ENCODE measurements at places on chromosomes 1 and 21. TPM values are rescaled to one million over a fixed set of nuclear protein-coding genes. Genes with fewer than 3 reads are reported as not detected.

DNA sequence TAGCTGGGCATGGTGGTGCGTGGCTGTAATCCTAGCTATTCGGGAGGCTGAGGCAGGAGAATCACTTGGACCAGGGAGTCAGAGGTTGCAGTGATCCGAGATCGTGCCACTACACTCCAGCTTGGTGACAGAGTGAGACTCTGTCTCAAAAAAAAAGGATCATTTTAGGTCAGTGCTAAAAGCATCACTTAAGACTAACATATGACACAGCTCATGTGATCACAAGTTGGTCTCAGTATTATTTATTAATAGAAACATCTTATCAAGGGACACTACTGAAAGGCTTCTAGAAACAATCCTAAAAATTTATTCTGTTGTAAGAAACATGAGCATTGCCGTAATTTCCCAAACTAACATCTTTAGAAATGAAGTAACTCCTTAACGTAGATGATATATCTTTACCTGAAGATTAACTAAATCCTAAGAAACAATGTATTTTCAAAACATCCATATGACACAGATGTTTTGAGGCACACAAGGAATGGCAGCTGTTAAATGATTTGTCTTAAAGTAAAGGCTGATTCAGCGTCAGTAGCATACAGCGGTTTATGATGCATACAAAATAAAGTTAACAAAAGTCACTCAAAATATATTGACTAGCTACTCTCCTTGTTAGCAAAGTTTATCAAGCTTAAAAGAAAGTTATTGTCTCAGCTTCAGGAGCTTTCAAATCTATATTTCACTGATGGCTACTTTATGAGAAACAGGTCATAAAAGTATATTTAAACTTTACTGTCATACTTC is 2.6 kb downstream of the NIBAN1 start:
- no peak for DNase-seq

GRCh38 chr1:59214248-59215208 is 82.4 kb upstream of the FGGY start:
- DNase-seq, result peak; percentile 73

- no peak for DNase-seq
Observed at GRCh38 chr1:37922767-37923550, 23.9 kb downstream of the INPP5B start.

DNA sequence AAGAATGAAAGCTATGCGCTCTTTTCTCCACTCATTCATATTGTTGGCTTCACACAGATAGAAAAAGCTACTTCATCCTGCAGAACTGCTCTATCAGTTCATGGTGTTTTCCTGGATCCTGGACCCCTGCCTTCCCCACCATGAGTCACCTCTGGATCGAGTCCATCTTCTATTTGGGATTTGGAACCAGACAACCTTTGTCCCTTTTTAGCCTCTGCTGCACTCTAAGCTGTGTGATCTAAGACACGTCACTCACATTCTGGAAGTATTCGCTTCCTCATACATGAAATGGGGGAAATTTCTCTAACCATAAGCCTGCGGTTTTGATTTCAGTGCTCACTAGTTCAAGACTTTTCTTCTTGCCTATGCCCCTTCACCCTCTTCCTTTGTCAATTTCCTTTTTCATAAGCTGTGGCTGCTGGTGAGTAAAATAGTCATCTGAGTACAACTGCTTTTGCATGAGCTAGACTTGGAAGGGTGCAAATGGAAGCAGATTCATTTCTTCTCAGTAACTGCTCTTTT is 14.1 kb upstream of the DEGS1 start:
- no peak for DNase-seq

GRCh38 chr1:41784531-41785274 is 134.0 kb downstream of the HIVEP3 start:
- no peak for DNase-seq

GRCh38 chr1:38138498-38139233 is 92.1 kb upstream of the POU3F1 start:
- peak; percentile 67 for DNase-seq

GRCh38 chr1:174875306-174875705 is 124.4 kb upstream of the CACYBP start:
- DNase-seq, result no peak

DNA sequence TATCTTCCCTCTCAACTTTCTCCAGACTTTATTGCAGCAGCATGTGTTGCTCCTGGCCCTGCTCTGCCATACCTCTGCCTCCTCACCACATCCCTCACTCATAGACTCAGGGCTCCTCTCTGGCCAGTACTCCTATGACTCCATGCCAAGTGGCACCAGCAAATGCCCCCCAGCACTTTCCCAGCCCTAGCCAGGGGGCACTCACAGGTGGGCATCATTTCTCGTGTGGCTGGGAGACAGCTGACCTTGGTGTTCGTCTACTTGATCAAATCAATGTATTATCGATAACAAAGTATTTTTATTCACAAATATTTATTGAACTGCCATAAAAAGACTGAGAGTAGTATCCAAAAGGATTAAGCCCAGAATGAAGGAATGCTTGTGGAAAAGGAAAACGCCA is 418.2 kb downstream of the FAM72C start:
- DNase-seq, result no peak

- no peak for DNase-seq
Observed at GRCh38 chr21:29504751-29505321, 206.1 kb downstream of the BACH1 start.

- no peak for DNase-seq
Observed at GRCh38 chr1:234781241-234782065, 171.5 kb upstream of the IRF2BP2 start.

- no peak for DNase-seq
Observed at GRCh38 chr1:241730031-241730430, 78.0 kb downstream of the WDR64 start.

DNA sequence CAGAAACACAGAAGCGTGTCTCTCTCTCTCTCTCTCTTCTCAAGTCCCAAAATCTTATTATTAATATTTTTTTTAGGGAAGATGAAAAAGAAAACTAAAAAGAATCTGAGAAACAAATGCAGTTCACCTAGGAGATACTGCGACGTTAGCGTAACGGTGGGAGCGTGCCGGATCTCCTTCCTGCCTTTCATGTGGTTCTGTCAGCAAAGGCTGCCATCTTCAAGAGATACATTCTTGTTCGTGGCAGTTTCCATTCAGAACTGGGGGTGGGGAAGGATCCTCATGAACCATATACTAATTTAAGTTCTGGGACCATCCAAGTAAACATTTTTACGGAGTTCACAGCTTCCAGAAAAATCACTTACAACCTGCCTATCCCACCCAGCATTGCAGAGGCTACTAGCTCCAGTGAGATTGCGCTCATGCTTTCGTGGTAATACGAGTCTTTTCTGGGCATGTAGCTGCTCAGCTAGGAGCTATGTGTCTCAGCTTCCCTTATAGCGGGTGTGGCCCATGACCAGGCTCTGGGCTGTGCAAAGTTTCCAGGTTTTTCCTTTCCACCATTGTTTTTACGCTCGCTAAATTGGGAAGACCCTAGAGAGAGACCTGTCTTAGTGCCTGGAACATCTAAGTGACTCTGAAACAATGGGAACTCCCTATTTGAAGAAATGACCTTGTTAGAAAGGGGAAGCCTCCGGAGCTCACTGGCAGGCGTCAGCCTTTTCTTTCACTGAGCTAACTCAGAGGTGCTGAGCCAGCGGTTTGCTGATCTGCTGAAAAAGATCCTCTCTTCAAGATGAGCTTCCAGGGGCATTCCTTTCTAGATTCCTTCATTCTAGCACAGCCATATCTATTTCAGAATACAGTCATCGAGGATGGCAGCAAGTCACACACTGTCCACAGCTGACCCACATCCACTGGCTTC is 17.3 kb downstream of the SLAMF1 start:
- no peak for DNase-seq

- no peak for DNase-seq
Observed at GRCh38 chr1:216528816-216529215, 105.6 kb upstream of the USH2A start.

- DNase-seq, result no peak
Observed at GRCh38 chr1:231923491-231924041, 297.0 kb downstream of the DISC1 start.

- no peak for DNase-seq
Observed at GRCh38 chr1:101723415-101723814, 273.3 kb downstream of the OLFM3 start.

DNA sequence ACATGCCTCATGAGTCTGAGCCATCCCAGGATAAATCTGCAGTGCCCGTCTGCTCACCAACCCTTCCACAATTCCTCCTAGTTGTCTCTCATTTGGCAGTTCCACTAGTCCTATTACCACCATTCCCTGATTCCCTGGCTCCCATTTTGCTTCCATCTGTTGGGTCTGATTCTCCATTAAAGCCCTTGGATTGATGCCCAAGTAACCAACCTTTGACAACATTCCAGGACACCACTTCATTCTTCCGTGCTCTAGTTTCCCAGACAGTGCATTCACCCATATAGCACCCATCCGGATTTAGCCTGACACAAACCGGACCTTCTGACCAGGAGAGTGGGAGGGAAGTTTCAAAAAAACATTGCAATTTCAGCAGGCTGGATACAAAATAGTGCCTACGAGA is 189.4 kb upstream of the PALMD start:
- DNase-seq, result no peak

GRCh38 chr1:97632075-97632474 is 288.8 kb downstream of the DPYD start:
- DNase-seq, result no peak

DNA sequence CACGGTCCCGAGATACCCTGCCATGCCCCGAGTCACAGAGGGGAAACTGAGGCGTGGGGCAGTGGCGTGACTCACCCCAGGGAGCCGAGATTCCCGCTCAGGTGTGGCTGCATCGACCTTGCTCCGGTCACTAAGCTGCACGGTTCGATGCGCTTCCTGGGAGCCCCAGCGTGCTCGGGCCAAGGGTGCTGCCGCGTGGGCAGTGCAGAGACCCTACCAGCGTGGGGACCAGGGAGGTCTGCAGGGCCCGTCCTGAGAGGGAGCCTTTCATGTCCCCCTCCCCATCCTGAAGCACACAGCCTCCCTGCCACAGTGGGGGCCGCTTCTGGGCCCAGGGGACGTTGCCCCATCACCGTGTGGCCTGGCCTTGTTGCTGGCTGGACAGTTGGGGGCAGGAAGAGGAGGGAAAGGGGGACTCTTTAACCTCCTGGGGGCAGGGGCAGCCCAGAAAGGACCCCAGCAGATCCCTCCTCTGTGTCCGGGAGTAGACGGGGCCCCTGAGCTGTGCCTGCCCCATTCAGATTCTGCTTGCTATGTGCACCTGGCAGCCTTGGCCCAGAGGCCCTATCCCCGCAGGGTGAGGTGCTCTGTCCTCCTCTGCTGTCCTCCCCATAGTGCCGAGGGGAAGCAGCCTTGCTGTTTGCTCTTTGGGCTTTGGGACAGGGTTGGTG is 52.3 kb downstream of the COL18A1 start:
- DNase-seq, result no peak

- DNase-seq, result peak; percentile 49
Observed at GRCh38 chr1:29237129-29237821, 953 bp downstream of the PTPRU start.

DNA sequence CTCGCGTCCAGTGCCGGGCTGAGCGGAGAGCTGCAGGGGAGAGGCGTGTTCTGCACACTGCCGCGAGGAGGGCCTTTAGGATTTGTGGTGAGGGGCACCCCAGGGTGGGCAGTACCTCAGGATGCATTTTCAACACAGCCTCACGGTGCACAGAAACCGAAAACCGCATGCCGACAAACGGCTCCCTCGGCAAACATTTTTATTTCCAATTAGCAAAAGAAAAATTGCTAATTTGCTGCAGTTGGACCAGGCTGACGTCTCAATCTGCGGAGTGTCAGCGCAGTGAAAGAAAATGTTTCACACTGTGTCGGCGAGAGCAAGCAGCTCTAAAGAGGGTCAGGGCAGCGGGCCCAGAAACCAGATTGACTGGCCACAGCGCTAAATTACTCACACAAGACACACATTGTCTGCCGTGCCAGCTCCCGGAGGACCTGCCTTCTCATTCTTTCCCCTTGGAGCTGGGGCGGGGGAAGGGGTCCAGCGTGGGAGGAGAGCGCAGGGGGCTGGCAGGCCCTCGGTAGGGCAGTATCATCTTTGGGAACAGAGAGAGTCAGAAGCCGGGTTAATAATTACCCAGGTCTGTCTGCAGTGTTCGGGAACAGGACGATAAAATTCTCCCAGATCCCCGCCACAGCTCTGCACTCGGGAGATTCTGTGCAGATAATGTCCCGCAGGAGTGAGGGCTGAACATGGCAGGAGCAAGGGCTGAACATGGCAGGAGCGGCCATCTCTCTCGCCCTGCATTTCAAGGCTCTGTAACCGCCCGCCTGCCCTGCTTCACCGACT is 150.2 kb downstream of the PRDM16 start:
- DNase-seq, result no peak

GRCh38 chr1:21594935-21595897 is 73.9 kb downstream of the RAP1GAP start:
- no peak for DNase-seq

DNA sequence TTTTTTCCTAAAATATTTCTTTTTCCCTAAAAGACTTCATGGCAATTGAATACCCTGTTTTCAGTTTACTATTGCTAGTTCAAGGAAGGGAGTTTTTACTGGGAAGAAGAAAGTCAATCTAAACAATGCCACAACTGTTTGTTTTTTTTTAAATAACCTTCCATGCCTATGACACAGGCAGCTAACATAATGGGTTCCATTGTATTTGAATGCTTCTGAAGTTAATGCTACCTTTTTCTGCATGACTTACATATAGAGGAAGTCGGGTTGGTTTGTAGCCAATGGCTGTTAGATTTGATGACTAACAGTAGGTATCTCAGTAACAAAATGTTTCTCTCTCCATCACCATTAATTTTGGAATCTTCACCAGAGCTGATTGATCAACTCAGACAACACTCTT is 134.0 kb downstream of the KIF26B start:
- no peak for DNase-seq

DNA sequence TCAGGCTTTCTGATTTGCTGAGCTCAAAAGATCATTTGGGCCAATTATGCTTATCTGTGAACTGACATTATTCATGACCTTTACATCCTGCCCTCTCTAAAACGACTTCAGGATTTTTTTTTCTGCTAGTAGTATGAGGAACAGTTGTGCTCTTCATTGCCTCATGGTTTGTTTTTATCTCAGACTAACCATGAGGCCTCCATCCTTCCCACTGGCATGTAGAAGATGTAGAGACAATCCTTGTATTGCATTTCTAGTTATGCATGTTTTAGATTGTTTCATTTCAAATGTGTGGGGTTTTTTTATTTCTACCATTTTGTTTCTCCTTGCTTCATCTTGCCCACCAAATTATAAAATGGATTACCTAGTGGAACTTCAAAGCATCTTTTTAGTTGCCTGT is 82.8 kb upstream of the C1orf87 start:
- no peak for DNase-seq

GRCh38 chr21:43879348-43880110 is 14.5 kb downstream of the AGPAT3 start:
- no peak for DNase-seq

Gene OR14K1
- polyA plus RNA-seq, result not detected

Gene KCNK1
- polyA plus RNA-seq, result 5.9 TPM

Gene DNAI4
- 16.2 TPM for polyA plus RNA-seq

Gene AGT
- polyA plus RNA-seq, result 49.8 TPM

Gene PRR9
- not detected for polyA plus RNA-seq

Gene SELENON
- polyA plus RNA-seq, result 85.7 TPM

Gene SPRR2B
- polyA plus RNA-seq, result not detected

Gene PLPP3
- 113 TPM for polyA plus RNA-seq

Gene ADGRB2
- polyA plus RNA-seq, result 16.7 TPM

Gene CD48
- 1.5 TPM for polyA plus RNA-seq

Gene ETS2
- 47.6 TPM for polyA plus RNA-seq

Measured in renal cortex interstitium (tissue), 15 donors.